ENCODE measurements at places on chromosomes 4 and X. TPM values are rescaled to one million over a fixed set of nuclear protein-coding genes. Genes with fewer than 3 reads are reported as not detected.

TBC1D8B gene
- total RNA-seq: 13.7 TPM

DNA sequence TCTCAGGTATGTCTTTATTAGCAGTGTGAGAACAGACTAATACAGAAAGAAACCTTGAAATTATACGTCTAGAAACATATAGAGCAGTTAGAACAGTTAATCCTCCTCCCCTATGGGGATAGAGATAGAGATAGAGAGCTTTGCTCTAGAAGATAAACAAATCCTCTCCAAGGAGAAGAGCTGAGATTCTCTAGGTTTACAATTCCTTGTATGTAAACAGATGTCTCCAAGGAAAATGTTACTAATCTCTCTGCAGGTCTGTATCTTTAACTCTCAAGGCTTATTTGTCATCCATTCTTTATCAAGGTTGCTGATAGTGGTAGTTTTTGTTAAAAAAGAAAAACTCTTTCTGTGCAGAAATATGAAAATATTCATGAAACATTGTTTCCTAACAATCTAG, 282.1 kb upstream of the GIMD1 start:
- DNase-seq: no peak

MAGEA12 gene
- 0.19 TPM for total RNA-seq

- DNase-seq: no peak
Measured at GRCh38 chr4:152605031-152605430, 69.1 kb upstream of the FBXW7 start.

DNA sequence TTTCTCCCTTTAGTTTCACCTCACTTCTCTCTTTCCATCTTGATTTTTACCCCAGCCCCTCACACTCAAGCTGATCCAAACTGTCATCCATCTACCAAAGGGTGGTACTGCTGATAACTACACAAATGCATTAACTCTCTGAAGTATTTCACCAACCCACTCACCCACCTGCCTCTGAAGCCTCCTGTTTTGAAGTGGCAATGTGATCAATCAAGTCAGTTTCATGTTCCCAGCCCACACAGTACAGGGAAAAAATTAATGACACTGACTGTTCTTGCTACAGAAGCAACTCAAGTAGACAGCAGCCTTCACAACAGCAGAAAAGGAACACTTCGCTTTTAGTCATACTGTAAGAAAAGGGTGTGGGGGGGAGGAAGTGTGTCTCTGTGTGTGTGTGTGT, 183.0 kb upstream of the NOCT start:
- no peak for DNase-seq

NOX1 gene
- total RNA-seq: not detected

BCORL1 gene
- 13.8 TPM for total RNA-seq

- DNase-seq: no peak
Measured at GRCh38 chr4:184817494-184818215, 8.1 kb downstream of the ACSL1 start.

DNA sequence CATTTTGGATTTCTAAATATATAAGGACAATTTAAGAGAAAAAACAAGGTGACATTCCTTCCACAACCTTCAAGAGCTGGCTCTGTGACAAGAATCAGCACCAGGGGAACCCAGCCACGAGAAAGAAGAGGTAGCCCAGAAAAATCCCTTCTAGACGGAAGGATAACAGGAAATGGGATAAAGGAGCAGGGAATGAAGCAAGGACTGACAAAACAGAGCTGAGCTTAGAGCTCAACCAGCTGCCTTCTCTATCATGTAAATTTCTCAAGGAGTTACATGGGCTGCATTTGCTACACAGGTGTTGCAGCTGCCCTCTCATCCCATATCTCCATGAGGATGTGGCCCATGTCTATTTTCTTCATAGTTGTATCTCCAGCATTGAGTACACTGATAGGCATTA, 154.2 kb upstream of the PRDX4 start:
- no peak for DNase-seq

SPANXA2 gene
- total RNA-seq: 0.64 TPM

DNA sequence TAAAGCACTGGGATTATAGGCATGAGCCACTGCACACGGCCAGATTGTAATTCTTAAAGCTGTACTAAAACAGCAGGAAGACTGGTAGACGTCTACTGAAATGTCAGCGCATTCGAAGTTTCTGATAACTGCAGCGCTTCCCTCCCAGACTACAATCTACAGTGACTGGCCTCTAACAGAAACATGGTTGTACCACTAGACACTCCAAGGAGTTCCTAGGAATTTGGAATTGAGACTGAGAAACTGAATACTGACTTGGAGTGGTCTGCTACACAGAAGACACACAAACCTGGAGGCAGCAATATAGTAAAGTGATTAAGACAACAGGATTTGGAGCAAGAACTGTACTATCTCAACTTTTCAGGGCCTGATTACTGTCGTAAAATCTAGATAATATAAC, 937 bp downstream of the HELQ start:
- DNase-seq: no peak

DNA sequence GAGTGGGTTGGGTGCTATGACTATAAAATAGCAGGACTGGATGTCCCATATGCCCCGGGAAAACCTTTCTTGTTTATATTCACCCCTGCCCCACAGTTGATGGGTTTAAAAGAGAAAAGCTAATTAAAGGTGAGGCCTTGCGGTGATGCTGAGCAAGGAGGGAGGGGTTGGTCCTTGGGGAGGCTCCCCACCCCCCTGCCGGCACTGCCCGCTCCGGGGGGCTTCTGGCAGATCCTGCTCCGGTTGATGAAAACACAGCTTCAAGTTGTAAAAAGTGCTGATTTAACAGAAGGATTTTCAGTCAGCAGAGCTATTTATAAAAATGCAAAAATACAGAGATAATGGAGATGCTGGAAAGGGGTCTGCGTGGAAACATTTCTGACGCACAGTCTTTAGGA, 68.6 kb downstream of the MTMR1 start:
- no peak for DNase-seq

PDE6B gene
- total RNA-seq: not detected

TMEM154 gene
- total RNA-seq: 2.0 TPM

GRCh38 chrX:3066555-3066954, 25.3 kb downstream of the ARSF start:
- no peak for DNase-seq

DNA sequence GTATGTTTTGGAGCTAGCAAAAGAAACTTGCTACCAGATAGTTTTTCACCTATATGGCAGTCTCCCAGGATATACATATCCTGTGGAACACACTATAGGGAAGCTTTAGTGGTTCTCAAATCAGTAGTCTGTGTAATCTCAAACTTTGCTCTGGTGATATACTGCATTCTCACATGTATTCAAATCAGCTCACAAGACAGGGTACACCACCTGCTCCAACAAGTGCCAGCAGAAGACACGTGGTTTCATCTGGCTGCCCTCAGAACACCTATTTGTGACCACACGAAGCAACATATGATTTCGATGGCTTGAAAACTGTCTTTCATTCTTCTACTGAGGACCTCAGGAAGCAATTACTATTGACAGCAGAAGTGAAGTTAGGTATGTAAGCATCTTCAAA, 37.7 kb downstream of the BCLAF3 start:
- no peak for DNase-seq

- no peak for DNase-seq
Measured at GRCh38 chrX:24550166-24550565, 85.1 kb downstream of the PDK3 start.

PLS3 gene
- total RNA-seq: 222 TPM

DNA sequence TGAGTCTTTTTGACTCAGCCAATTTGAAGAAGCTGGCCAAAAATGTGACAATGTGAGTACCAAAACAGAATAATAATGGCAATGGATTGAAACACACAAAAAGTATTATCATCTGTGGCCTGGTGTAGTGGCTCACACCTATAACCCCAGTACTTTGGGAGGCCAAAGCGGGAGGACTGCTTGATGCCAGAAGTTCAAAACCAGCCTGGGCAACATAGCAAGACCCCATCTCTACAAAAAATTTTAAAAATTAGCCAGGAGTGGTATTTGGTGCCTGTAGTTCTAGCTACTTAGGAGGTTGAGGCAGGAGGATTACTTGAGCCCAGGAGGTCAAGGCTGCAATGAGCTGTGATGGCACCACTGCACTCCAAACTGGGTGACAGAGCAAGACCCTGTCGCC, 41.5 kb downstream of the PLK4 start:
- no peak for DNase-seq

DNA sequence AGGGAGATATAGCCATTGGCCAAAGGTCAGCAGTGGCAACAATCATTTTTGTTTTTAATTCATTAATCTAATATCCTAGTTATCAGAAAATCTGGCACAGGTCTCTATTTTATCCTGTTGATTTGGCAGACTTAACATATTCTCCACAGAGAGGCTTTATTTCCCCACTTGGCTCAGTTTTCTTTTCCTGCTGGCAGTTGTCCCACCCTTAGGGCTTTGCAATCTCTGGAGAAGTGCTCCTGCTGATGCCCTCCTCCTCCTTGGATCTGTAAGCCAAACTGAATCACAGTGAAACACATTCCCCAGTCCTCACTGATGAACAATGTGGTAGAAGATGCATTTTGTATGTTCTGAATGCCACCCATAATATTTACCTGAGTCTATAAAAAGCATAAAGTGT, 889.7 kb downstream of the PDHA2 start:
- DNase-seq: no peak

DNA sequence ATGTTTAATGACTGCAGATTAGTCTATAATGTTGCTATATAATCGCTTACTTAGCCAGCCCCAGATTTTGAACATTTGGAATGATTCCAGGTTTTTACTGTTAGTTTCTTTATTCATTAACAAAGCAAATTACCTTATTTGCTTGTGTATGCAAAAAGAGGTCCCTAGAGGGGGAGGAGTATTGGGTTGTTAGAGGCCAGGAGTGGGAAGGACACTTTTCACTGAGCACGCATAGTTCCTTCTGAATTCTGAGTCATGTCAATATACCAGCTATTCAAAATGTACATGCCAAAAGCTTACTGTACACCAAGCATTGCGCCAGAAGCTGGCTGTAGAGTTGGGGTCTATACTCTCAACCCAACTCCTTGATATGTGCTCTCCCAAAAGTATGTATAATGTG, 5.1 kb upstream of the DGAT2L6 start:
- DNase-seq: no peak

DNA sequence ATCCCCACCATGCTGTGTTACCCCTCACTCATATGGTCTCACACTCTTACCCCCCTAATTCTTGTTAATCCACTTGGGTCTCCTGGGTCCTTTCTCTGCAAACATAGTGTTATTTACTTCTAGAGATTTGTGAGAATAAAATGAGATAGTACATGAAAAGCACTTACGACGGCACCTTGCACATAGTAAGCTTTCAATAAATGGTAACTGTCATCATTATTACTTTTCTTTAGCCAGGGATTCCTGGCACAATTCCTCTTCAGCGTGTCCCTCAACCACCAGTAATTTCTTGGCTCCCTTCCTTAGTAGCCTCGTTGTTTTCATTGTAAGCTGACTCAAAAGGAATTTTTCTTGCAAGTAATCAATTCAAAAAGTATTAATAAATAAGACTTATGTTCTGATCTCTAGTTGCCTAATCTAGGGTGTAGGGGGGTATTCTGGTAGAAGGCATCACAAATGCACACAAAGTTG, 30.1 kb upstream of the RBMX start:
- peak; percentile 3 for DNase-seq

- peak; percentile 10 for DNase-seq
Measured at GRCh38 chrX:49291615-49292337, 11.7 kb upstream of the GAGE10 start.

SLC49A3 gene
- total RNA-seq: 0.48 TPM

DNA sequence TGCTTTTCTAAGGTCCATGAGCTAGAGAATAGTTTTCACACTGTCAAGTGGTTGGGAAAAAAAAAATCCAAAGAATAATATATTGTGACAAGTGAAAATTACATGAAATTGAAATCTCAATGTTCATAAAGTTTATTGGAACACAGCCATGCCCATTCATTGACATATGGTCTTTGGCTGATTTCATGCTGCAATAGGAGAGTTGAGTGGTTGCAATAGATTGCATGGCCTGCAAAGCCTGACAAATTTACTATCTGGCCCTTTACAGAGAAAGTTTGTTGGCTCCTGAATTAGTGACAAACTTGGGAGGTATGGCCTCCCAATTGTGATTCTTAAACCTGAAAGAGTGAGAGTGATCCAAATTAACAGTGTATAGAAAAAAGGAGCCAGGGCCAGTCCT, 115.5 kb upstream of the FAM9C start:
- no peak for DNase-seq

GRCh38 chr4:113294908-113295307, 245.5 kb downstream of the ANK2 start:
- no peak for DNase-seq

DNA sequence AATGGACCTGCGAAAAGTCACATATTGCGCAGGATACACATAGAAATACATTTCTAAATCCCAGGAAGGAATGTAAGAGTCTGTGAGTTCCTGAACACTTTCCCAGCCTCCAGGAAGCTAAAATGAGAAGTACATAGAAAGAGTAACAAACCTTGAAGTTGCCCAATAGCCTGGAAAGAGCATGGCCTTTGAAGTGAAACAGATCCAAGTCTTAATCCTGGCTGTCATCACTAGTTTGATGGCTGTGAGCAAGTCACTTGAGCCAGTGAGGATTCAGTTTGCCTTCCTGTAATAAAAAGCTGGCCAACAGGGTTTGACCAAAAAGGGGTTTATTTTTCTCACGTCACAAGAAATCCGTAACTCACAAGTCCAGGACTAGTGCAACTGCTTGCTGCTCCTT, 69.8 kb downstream of the ARHGEF38 start:
- DNase-seq: no peak

CT55 gene
- total RNA-seq: not detected

GRCh38 chr4:24266951-24267722, 317.2 kb downstream of the DHX15 start:
- no peak for DNase-seq

DNA sequence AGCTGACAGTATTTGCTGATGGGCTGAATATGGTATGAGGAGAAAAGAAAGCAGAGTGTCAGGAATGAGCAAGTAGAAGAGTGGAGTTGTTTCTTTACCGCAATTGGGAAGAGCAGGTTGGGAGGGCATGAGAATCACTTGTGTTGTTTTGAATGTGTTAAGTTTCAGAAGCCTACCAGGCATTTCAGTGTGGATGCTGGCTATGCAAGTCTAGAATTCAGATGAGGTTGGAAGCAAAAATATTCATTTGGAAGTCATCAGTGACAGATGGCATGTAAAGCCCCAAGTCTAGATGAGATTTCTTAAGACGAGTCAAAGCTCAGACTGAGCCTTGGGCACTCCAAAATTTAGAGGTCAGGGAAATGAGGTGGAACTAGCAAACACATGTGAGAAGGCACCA, 156.4 kb downstream of the TSPAN5 start:
- DNase-seq: no peak

- DNase-seq: peak; percentile 16
Measured at GRCh38 chr4:137610960-137611359, 78.7 kb upstream of the PCDH18 start.

- no peak for DNase-seq
Measured at GRCh38 chr4:42142591-42142990, 9.9 kb downstream of the BEND4 start.

- DNase-seq: no peak
Measured at GRCh38 chrX:46762963-46763362, 4.0 kb upstream of the SLC9A7 start.

ZBTB33 gene
- total RNA-seq: 7.4 TPM

SPP1 gene
- total RNA-seq: 10.6 TPM

TRIML1 gene
- total RNA-seq: not detected

All from HFFc6 (cell line).